ENCODE measurements at places on chromosomes 5 and 9.

DNA sequence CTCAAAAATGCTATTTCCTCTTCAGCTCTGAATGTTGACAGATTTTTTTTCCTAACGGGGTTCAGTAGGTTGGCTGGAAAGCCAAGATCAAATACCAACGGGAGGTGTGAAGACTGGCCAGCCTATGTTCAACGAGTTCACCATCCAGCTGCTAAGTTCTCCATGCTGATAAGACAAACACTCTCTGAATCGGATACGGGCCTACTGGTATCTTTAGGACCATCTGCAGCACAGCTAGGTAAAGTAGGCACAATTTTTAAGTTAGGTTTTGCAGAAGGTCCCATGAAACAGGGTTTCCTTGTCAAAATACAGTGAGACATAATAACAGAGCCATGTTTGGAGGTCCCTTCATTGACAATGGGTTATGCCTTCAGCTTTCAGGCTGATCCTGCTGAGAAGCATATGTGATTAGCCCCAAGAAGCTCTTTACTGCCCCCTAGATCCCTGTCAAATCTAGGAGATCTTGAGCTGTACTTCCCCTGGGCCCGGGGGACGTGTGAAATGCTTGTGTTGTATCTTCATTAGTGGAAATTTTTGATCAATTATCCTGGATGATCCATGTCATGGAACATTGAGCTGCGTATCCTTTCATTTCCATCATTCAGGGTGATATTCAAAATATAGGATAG, 60.6 kb downstream of the PGM5 start:
- no peak for DNase-seq

- DNase-seq, result no peak
These were observed 302.5 kb downstream of the MLLT3 start for GRCh38 chr9:20319641-20320337.

- no peak for DNase-seq
These were observed 49.0 kb downstream of the MSX2 start for GRCh38 chr5:174773371-174773770.

DNA sequence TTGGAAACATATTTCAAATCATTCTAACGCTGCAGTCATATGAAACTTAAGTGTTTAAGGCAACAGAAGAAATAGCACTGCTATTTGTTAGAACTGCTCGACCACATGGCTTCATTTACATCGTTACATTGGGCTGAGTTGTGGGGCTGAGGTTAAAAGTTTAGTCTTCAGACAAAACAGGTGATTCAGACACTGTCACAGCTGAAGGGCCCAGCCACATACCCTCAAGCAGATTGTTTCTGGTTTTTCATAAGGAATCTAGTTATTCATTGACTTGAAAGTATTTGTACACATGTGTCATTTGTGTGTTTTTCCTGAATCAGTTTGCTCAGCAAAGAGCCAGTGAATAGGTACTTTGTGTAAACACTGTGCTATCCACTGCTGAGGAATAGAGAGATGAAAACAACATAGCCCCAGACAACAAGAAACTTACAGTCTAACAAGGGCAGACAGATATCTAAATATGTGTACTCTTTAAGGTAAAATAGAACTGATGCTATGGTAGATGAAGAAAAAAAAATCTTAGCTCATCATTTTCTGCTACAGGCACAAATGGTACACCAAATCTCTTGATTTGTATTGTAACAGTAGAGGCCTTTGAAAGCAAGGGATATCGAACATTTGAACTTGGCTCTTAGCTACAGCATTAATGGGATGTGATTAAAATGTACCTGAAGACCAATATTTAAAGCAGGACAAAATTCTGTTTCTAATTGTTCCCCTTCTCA, 357.6 kb upstream of the RPS23 start:
- DNase-seq, result no peak

GRCh38 chr5:61327760-61328753, 4.0 kb upstream of the ZSWIM6 start:
- no peak for DNase-seq

GRCh38 chr5:16727755-16728325, 111.0 kb upstream of the RETREG1 start:
- no peak for DNase-seq

DNA sequence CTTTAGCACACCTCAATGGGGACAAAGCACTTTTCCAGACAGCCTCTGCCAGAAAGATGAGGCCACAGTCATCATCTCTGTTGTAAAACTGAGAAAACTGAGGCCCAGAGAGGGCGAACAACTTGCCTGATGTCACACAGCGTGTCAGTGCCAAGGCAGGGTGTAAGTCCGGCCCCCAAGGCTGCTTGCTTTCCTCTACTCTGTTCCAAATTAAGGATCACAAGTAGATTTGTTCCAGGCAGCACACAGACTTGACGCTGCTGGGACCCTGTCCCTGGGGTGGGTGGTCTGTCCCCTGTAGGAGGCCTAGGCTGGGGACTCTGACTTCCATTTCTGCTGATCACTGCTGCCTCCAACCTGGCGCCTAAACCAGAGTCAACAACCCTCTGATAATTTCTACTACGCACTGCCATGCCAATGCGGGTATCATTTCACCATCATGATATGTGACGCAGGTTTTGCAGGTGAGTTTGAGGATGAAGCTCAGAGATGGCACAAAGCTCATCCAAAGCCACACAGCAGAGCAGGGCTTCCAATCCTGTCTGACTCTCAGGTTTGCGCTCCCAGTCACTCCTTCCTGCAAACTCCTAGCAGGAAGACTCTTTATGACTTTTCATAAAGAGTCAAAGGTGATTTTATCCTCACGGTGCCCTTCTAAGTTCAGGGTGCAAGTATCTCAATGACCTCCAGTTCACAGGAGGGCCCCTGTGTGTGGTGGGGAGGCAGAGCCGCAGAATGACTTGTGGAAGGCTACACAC, 13.5 kb upstream of the RALGDS start:
- DNase-seq, result no peak

GRCh38 chr9:90801241-90801972, at the start of gene SYK:
Gene SYK, plus strand, starts transcription at chr9:90801819. Its CDS starts 42,080 bp downstream, at chr9:90843899.
- DNase-seq, result peak; percentile 57

- no peak for DNase-seq
These were observed 204.4 kb downstream of the NXNL2 start for GRCh38 chr9:88739373-88739772.

GRCh38 chr9:16611001-16611400, 259.5 kb downstream of the BNC2 start:
- no peak for DNase-seq

- DNase-seq, result no peak
These were observed 1752.6 kb upstream of the C9orf72 start for GRCh38 chr9:29325894-29326293.

GRCh38 chr9:81028504-81028903, 660.8 kb downstream of the TLE1 start:
- DNase-seq, result no peak

DNA sequence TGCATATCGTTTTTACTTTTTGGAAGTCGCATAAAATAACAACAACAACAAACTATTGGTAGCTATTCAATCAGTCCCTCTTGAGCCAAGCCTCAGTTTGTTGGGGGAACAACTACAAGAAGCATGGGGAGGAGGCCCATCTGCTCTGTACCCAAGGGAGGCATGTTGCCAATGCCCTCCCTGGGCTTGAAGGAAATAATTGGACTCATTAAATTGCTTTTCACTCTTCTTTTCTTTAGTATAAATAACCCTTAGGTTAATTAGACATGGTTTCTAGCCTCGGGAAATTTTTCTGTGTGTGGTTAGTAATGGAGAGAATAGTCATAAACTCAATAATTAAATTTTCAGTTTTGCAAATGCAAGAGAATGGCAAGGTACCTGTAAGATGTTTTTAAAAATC, 500.7 kb downstream of the TLE4 start:
- no peak for DNase-seq

DNA sequence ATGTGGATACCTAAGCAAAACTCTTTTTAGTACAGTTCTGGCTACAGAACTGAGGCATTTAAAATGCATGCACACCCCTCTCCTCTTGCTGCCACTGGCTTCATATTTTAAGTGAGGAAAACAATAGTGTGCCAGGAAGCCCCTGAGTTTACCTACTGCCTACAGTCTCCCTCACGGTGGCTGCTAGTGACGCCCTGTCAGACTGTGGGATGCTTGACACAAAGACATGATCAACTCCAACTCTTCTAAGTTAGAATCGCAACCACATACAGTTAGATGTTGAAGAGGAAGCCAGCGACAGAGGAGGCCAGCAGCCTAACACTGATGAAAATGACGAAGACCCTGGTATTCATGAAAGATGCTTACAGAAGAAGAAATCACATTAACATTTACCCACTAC, 1.3 kb downstream of the SEC16A start:
- DNase-seq, result no peak

- DNase-seq, result no peak
These were observed 70.1 kb upstream of the RAPGEF1 start for GRCh38 chr9:131809941-131810344.

- DNase-seq, result no peak
These were observed 3.3 kb downstream of the PRELID1 start for GRCh38 chr5:177306674-177307543.

GRCh38 chr5:132421462-132421861, 52.0 kb downstream of the SLC22A5 start:
- DNase-seq, result no peak

DNA sequence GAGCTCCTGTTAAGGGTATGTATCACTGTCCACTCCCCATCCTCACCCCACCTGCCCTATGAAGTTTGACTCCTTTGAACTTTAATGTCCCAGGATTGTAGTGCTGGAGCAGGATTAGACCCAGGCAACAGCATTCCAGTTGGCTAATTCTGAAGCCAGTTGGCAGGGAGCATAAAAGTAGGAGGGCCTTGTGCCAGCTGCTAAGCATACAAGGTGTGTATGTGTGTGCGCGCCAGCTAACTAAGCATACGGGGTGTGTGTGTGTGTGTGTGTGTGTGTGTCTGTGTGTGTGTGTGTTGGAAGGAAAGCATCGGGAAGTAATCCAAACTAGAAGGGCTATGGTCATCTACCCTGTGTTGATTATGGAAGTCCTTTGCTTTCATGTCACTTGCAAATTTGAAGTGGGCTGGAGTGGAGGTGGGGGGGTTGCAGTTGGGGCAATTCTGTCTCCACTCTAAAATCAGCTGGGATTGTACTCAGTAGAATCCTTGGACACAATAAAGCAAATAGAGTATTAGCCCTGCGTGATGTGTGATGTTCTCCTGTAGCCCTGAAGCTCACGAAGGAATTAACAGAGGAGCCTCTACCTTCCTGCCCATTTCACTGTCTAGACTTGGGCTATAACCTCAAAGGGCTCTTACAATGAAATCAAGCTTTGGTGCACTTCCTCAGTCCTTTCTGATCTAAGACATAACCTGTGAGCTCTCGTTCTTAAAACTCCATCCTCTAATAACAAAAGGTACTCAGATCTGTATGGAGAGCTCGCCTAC, 26.9 kb downstream of the HMGCR start:
- no peak for DNase-seq

- DNase-seq, result no peak
These were observed 42.5 kb downstream of the KCNT1 start for GRCh38 chr9:135744333-135745070.

- DNase-seq, result no peak
These were observed 5.5 kb downstream of the CSNK1G3 start for GRCh38 chr5:123517476-123517875.

DNA sequence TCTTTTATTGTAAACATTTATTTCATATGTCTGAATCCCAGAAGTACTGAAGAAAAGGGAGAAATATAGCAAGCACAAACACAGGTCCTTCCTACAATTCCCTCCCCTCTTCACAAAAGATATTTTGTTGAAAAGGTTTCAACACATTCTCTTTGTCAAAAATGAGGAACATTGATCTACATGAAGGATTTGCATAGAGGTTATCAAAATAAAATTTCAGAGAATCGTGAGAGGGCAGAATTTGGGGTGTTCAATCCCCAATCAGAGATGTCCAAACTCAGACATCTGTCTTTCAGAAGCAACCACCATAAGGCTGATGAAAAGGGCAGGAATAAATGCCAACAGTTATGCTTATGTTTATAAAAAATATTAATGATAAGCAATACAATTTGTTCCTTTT, 69.2 kb downstream of the MARCHF3 start:
- no peak for DNase-seq

- DNase-seq, result peak; percentile 46
These were observed 26.1 kb upstream of the CSF1R start for GRCh38 chr5:150112201-150113046.

- no peak for DNase-seq
These were observed 39.5 kb downstream of the PDE8B start for GRCh38 chr5:77250021-77250420.

DNA sequence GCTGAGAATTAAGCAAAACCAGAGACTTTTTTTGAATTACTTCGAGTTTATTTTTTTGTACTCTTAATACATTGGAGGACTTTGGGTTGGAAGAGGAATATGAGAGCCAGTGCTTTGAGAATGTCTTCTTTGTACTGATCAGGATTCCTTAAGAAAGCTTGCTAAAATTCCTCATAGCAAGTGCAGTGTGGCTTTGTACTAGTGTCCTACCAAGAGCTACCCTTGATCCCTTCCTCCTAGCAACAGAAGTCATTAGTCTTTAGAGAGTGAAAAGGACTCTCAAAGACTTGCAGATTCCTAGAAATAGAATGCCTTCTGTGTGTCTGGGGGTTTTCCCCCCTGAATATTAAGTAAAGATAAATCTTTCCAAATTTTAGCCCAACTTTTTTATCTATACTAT, 276.1 kb downstream of the ARHGAP26 start:
- DNase-seq, result no peak

- DNase-seq, result no peak
These were observed 270.2 kb upstream of the BRINP1 start for GRCh38 chr9:119639287-119639955.

DNA sequence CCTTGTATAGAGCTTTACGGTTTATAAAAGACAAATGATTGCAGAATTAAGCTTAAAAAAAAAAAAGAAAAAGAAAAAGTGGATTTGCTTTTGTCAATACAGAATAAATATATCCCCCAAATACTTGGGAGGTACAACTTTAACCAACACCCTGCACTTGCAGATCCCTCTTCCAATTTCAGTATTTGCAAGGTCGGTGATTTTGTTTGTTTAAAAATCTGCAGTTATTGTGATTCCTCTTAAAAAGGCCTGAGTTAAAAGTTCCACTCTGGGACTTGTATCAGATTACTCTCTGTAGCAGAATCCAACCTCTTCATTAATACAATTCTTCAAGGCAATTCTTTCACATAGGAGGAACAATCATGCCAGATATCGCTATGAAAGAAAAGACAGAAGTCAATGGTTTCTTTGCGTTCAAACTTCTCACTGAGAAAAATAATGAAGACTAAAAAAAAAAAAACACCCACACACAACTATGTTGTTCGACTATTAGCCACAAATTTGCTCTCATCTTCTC, 400.9 kb downstream of the EBF1 start:
- no peak for DNase-seq
